ENCODE measurements at places on chromosomes 7 and 10.

GRCh38 chr7:152733286-152733934 is 26.1 kb upstream of the ACTR3B start:
- no peak for DNase-seq

DNA sequence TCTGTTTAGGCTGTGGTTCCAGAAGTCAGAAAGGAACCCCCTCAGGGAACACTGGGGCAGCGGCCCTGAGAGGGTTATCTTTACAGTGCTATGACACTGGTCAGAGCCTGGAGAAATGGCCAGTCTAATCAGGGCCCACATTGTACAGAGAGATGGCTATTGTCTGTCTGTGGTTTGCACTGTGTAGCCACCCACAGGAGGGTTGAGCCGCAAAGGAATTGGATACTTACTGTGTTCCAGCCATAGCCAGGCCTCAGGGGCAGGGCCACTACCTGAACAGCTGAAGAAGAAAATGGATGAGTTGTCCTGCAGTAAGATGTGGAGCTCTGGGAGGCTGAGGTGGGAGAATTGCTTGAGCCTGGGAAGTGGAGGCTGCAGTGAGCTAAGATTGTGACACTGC is 47.5 kb upstream of the PODXL start:
- no peak for DNase-seq

- no peak for DNase-seq
These were observed 937.7 kb upstream of the LRRN3 start for GRCh38 chr7:110153222-110153621.

GRCh38 chr10:118007773-118008172 is 39.0 kb downstream of the RAB11FIP2 start:
- DNase-seq: no peak

GRCh38 chr10:114905450-114905849 is 32.5 kb upstream of the TRUB1 start:
- no peak for DNase-seq

DNA sequence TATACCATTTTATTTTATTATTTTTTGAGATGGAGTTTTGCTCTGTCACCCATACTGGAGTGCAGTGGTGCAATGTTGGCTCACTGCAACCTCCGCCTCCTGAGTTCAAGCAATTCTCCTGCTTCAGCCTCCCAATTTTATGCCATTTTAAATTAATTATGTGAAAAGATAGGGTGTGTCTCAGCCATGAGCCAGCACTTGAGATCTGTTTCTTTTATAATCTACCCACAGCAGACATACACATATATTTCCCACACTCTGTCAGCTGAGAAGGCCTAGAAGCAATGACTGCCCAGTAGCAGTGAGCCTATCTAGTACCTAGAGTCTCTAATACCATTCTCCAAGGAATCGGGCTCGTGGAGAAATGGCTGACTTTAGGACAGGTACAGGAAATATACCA is 70.5 kb downstream of the ADAM12 start:
- no peak for DNase-seq

GRCh38 chr10:82310839-82311238 is 435.8 kb downstream of the NRG3 start:
- DNase-seq: no peak

DNA sequence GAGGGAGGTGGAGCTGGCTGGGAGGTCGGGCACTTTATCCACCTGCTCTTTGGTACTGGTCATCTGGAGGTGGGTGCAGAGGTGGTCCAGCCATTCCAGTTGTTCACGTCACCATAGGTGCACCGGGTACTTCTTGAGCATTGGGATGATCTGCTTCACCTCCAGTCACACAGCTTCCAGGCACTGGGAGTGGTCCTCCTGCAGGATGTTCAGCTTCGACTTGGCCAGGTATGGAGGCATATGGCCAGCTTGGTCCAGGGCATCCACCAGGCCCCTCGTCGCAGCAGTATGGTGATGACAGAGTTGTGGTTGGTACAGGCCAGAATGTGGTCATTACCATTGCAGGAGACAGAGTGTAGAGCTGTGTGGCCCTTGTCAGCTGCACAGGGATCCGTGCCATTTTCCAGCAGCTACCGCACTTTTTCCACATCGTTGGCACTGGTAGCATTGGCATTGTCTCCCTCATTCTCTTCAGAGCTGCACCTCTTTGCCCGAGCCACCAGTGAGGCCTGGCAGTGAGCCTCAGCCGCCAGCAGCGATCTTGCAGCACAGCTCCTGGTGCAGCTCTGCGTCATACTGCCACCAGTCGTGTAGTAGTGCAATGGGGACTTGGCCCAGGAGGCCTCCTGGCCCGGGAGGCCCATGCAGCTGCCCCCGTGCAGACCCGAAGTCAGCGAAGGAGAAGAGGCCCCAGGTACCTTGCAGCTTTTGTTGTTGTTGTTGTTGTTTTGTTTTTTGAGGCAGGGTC is 150.9 kb downstream of the ZNF22 start:
- no peak for DNase-seq

DNA sequence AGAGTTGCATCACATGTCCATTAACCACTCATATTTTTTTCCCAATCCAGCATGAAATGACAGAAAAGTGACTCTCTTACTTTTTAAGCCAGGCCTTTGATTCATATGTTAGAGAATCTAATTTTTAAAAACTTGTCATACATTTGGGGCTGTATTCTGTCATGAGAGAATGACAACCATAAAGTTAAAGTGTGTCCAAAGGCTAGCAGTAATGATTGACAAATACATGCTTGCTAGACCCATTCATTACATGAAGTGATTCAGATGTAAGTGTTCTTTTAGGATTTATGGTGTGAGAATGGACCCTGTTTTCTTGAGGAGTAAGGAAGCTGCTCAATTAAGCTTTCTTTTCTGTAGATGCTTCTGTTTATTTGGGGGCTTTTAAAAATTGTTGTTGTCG is 75.4 kb downstream of the CSTF2T start:
- DNase-seq: no peak

- DNase-seq: no peak
These were observed 9.7 kb upstream of the SMIM30 start for GRCh38 chr7:113128031-113128430.

DNA sequence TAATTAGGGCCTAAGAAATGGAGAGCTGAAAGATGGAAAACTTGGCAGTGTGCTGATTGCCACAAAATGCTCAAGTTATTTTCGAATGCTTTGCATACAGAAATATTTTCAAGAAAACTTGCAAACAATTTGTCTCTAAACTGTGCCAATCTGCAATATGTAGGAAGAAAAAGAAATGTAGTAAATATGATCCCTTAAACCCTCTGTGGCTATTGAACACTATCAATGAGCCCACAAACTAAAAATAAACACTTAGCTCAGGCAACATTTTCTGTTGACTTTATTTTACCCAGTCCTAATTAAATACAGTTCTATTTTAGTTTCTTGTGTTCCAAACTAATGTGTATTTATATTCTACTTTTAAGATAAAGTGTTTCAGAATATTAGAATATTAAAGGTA is 342.1 kb downstream of the SEMA3D start:
- DNase-seq: no peak

- DNase-seq: no peak
These were observed 270.5 kb upstream of the MKLN1 start for GRCh38 chr7:131057015-131057793.

DNA sequence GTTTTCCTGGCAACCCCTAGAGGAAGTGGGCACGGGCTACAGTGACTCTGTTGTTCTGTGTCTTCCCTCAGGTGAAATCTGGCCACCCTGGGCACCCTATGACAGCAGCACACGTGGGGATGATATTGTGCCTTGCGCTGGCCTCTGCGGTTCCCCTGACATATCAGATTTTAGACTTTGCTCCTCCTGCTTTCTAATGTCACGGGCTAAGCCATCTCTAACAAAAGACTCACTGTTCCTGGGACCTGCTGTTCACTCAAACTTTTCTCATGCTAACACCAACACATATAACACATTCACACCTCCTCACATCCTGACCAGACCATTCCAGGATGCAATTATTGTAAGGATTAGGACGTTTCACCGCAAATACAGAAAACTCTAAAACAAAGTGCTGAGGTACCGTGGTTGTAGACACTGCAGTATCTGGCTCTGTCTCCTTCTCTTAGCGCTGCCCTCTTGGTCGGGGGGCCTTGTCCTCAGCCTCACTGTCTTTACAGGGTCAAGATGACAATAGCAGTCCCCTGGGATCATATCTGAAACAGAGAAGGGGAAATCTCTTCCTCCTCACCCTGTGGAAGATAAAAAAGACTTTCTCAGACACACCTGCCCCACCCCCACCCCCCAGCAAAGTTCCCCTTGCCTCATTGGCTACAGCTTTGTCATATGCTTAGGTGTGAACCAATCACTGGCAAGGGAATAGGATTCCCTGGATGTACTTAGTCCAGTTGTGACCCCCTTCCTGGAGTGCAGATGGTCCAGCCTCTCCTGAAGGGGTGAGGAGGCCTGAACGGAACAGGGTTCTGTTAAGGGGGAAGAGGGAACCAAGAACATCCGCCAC is 14.1 kb downstream of the CHN2 start:
- no peak for DNase-seq

GRCh38 chr10:24915304-24915703 is 37.1 kb downstream of the PRTFDC1 start:
- no peak for DNase-seq

DNA sequence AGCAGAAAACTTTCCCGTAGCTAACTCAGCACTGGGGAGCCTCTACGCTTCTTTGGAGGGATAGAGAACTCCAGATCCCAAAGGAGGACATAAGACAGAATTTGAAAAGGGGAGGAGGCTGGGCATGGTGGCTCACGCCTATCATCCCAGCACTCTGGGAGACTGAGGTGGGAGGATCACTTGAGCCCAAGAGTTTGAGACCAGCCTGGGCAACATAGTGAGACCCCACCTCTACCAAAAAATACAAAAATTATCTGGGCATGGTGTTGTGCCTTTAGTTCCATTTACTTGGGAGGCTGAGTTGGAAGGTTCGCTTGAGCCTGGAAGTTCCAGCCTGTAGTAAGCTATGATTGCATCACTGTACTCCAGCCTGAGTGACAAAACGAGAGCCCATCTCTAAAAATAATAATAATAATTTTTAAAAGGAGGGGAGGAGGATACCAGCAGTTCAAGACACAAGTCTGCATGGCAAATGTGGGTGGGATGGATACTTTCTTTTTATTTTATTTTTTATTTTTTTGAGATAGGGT is 165.9 kb upstream of the SH2B2 start:
- no peak for DNase-seq

DNA sequence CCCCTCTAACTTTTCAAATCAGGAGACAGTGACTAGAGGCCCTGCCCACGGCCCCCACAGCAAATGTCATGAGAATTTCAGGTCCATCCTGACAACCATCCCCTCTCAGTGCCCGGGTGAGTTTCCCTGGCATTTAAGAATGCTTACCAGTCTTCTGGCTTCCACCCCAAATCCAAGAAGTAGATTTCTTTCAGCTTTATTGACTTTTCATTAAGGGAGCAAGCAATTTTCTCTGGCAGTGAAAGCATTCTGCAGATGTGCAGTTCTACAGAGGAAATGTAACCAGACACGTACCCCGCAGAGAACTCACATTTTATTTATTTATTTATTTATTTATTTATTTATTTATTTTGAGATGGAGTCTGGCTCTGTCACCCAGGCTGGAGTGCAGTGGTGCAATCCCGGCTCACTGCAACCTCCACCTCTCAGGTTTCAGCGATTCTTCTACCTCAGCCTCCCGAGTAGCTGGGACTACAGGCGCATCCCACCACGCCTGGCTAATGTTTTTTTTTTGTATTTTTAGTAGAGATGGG is 120.9 kb upstream of the KCTD7 start:
- DNase-seq: no peak

- no peak for DNase-seq
These were observed 18.2 kb downstream of the PAXIP1 start for GRCh38 chr7:154984601-154985188.

GRCh38 chr10:52609071-52609470 is 163.5 kb downstream of the MBL2 start:
- no peak for DNase-seq
